ENCODE measurements at places on chromosomes 7 and 10.

DNA sequence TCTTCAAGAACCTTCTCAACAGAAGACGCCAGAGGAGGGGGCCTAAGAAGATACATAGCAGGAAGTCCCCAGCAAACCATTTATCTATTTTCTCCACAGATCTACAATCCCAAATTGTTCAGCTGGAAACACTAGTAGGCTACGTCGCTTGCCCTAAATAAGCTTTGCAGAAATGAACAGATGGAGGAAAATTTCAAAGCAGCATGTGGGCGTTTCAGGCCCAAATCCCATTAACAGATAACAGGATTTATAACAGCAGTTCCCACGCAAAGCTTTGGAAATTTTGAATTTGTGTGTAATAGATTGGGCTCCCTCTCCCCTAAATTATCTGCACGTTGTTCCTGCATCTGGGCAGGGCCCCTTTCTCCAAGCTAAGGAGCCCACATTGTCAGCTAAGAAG is 60.6 kb upstream of the FRMD4A start:
- DNase-seq, result no peak

- DNase-seq, result no peak
Observed at GRCh38 chr10:123858077-123858681, 33.4 kb downstream of the CPXM2 start.

GRCh38 chr10:101558671-101559595 is 29.1 kb downstream of the POLL start:
- no peak for DNase-seq

- no peak for DNase-seq
Observed at GRCh38 chr7:129401967-129402860, 32.0 kb upstream of the STRIP2 start.

GRCh38 chr7:138359870-138360559 is 100.0 kb upstream of the TRIM24 start:
- no peak for DNase-seq

DNA sequence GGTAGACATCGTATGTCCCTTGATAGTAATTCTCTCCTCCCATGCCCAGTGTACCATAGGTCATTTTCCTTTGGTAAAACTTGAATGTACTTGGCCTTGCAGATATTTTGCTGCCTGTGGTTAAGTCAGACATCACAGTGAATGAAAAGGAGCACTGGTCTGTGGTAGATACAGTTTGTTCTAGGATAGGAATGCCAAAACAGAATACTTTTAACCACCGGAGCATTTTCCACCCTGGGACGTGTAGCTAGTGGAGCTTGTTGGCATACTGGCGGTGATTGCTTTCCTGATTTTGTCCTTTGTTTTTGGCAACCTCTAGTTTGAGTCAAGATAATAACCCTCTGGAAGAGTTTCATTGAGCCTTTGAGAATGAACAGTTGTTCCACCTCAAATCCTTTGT is 92.0 kb upstream of the BMPER start:
- DNase-seq, result no peak

DNA sequence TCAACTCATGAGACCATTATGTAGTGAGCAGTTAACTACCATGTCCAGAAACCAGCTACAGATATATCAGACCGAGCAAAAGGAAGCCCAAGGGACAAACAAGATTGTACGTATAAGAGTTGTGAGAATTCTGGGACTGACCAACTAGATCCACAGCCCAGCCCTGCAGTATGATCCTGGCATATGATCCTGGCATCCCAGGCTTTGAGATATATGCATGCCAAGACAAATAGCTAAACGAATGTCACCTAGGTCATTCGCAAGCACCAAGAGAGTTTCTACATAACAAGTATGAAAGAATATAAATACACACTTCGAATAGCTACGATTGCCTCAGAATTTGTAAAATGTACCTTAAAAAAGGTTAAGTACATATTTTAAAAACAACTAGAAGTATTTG is 56.4 kb upstream of the PMPCB start:
- no peak for DNase-seq

- no peak for DNase-seq
Observed at GRCh38 chr10:7186387-7187018, 224.3 kb downstream of the SFMBT2 start.

DNA sequence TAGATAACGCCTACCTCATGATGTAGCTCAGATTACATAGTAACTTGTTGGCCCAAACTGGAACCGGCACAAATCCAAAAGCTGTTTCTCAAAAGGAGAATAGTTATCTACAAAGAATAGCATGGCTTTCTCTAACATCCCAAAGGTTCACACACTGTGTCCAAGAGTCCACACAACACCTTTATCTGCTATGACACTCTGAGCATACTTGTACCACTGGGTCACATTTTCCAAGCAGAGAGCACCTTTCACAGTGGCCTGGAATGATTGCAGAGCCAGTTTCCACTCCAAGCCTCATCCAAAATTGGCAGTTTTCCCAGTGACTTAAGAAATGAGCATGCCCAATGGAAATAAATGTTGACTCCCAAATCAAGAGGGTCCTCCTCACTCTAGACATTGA is 155.3 kb downstream of the VWC2 start:
- no peak for DNase-seq

- DNase-seq, result no peak
Observed at GRCh38 chr7:130492523-130493274, 814 bp downstream of the MEST start.

DNA sequence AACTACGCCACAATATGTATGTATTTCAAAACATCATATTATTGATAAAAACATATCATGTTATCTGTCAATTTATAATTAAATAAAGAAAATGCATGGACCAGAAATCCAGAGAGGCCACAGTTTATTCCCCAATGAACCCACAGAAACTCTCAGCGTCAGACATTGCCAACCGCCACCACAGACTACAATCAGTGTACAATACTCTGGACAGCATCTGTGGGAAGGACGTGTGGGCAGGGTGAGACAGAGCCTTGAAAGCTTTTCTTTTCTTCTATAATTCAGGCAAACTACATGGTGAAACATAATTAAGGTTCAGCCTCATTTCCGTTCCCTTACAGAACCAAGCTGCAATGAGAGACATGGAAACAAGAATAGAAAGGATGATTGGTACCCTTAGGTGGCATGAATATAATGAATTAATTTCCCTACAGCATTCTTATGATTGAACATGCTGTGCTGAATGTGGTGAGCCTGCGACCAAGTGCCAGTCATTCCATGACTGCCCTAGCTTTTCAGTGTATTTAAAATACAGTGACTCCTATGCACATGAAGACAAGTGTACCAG is 909.3 kb downstream of the SORCS1 start:
- DNase-seq, result no peak

DNA sequence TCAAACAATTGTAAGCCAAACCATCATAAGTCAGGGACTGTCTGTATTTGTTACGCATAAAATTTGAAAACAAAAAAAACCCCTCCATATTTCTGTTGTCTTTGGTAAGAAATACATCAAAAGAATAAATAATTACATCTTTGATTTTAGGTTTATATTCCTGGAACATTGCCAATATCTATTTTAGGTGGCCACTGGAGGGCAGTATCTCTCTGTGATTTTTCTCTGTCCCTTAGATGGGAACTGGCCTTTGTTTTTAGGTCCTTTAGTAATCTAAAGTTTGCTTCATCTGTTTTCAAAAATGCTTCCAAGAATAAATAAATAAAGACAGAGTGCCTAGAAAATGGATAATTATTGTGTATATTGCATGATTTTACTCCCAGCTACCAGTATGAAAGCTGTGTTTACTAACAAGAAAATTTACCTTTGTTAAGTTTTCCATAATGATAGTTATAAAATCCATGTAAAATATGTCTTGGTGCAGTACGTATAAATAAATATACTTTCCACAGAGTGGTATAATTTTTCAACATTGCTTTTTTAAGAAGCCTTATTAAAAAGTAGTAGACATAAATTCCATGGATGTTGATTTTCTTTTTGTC is 64.2 kb downstream of the PHYHIPL start:
- DNase-seq, result no peak

DNA sequence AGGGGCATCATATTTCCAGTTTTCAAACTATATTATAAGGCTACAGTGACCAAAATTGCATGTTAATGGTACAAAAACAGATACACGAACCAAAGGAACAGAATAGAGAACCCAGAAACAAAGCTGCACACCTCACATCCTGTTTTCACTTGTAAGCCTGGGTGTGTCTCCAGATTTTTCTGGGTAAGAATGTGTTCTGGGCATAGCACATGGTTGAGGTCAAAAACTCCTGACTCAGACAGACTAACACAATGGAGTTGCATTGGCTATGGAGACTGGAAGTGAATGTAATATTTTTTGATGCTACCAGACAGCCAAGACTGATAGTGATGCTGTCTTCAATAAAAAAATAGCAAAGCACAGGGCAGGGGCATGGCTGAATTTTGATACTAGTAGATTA is 1175.2 kb downstream of the NXPH1 start:
- no peak for DNase-seq

- DNase-seq, result no peak
Observed at GRCh38 chr7:73599151-73599882, 20.9 kb upstream of the TBL2 start.

DNA sequence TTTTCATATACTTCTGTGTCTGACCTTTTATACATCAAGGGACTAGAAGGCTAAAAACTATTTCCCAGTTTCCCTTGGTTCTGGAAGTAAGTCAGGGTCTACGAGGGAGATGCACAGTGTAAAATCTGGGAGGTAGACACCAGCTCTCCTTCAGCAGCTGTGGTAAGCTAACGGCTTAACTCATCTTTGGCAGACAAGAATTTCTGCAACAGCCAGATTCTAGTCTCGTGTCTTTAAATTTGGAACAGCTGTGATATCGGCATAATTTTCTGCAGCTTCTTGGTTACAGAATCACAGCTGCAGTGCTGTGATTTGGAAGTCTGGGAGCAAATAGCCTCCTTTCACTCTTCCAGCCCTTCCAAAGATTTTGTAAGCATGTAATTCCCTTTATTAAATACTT is 37.4 kb upstream of the ABCB4 start:
- no peak for DNase-seq

- DNase-seq, result no peak
Observed at GRCh38 chr10:71379118-71379766, 17.5 kb upstream of the CDH23 start.

GRCh38 chr10:62084451-62084850 is 183.0 kb downstream of the ARID5B start:
- DNase-seq, result no peak

DNA sequence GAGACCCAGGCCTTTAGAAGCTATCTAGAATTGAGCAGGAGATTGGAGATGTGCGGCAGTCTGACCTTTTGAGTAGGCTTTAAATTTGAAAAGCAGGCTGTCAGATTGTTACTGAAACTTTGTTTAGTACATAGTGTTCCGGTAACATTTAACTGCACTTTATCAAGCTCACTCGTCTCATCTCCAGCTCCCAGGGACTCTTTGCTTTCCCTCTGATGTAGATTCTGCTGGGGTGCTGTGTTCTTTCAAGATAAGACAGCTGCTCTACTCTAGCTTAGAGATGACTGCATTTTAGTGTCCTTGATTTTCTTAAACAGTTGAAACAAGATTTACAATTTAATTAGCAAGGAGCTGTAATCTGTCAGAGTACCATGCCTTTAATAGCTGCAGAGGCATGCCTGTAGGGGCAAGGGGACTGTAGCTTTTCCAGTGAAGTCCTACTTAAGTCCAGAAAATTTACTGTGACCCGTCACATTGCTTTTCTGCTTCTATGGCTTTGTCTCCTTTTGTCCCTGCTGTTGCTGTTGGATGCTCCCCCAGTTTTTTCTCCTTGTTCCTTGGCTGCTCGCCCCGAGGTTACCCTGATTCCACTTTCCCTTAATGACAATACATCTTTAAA is 56.4 kb upstream of the MTPN start:
- no peak for DNase-seq

- DNase-seq, result no peak
Observed at GRCh38 chr7:90178679-90179278, 24.5 kb downstream of the STEAP1 start.

- DNase-seq, result no peak
Observed at GRCh38 chr10:86083664-86084175, 282.9 kb downstream of the GRID1 start.

GRCh38 chr10:117439243-117439912 is 64.1 kb upstream of the PDZD8 start:
- no peak for DNase-seq

- no peak for DNase-seq
Observed at GRCh38 chr7:154440651-154441050, 388.5 kb downstream of the DPP6 start.

GRCh38 chr7:36231406-36231805 is 78.4 kb downstream of the EEPD1 start:
- DNase-seq, result no peak

- DNase-seq, result no peak
Observed at GRCh38 chr10:99775850-99776249, 6.6 kb upstream of the ABCC2 start.

GRCh38 chr10:77911535-77912123 is 14.9 kb downstream of the DLG5 start:
- no peak for DNase-seq

DNA sequence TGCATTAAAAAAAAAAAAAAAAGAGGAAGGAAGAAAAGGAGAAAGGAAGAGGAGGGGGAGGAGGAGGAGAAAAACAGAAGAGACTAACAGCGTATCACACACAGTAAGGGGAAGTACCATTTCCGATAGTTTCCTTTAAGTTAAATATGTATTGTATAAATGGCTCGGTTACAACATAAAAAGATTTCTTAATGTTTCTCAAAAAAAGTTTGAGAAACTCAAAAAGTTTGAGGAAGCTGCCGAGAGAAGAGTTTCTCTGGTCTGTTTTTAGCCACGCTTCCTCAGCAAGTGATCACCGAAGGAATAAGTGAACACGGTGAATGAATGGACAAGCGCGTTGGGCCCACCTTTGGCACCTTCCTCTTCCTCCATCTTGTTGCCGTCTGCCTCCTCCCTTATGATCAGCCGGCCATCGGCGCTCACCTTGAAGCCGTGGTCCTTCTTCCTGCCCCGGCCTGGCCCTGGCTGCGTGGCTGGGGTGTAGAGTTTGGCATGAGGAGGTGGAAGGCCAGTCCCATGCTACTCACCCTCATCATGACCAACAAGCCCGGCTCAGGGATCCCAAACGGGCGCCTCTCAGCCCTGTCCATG is 31.3 kb upstream of the FRAT2 start:
- no peak for DNase-seq

DNA sequence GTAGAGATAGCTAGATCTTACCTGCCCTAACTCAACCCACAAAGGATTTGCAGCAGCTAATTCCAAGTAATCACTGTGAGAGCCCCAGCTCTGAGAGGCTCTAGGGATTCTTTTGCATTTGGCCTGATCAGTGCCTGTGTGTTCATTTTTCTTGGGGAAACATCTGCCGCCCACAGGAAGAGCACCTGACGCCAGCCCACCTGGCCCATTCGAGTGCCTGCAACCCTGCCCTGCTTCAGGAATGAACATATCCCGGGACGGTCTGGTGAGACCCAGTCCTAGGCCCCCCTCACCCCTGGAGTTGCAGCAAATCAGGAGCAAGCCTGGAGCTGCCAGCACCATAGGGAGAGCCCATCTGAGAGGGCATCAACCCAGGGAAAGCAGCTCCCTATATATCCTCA is 38.8 kb downstream of the GSDME start:
- no peak for DNase-seq

GRCh38 chr10:117511601-117512390 is 30.8 kb upstream of the EMX2 start:
- no peak for DNase-seq

- DNase-seq, result no peak
Observed at GRCh38 chr7:145431834-145432233, 596.0 kb upstream of the TPK1 start.

GRCh38 chr10:114520453-114520852 is 116.2 kb upstream of the AFAP1L2 start:
- no peak for DNase-seq
